RPMI7951 (cell line): ENCODE measurements at places on chromosomes 2 and 18. TPM values are rescaled to one million over a fixed set of nuclear protein-coding genes. Genes with fewer than 3 reads are reported as not detected.

GPR45 gene
- total RNA-seq, result not detected in 2 replicates

DTNB gene
- 4.8 and 8.4 TPM in 2 replicates for total RNA-seq

AFF3 gene
- total RNA-seq, result 1.3 and 3.6 TPM in 2 replicates

AGXT gene
- 0.10 and 0.24 TPM in 2 replicates for total RNA-seq

SPATA3 gene
- not detected in 2 replicates for total RNA-seq

USP40 gene
- total RNA-seq, result 26.0 and 30.8 TPM in 2 replicates

DNAH7 gene
- total RNA-seq, result 0.78 and 1.3 TPM in 2 replicates

C2orf66 gene
- total RNA-seq, result 0.12 TPM in 1 of 2 replicates, not detected in the other

LGALSL gene
- total RNA-seq, result under 0.01 and 0.20 TPM in 2 replicates

OTX1 gene
- total RNA-seq, result 0.36 and 0.88 TPM in 2 replicates
